ENCODE measurements at places on chromosomes 6 and 20.
A peak's percentile ranks its signal among the peaks of the same experiment; 100 is the strongest.

GRCh38 chr20:32718749-32719348 lies 24.4 kb downstream of the COMMD7 start:
- no peak for DNase-seq

- DNase-seq: no peak
Measured at GRCh38 chr6:150211700-150212511, 69.1 kb downstream of the PPP1R14C start.

GRCh38 chr20:33790566-33790965 lies 20.6 kb upstream of the CHMP4B start:
- no peak for DNase-seq

GRCh38 chr6:149057464-149057840 lies 260.1 kb upstream of the TAB2 start:
- no peak for DNase-seq

GRCh38 chr20:17969278-17969883 lies 563 bp downstream of the MGME1 start:
- no peak for DNase-seq

GRCh38 chr20:48390981-48391380 lies 436.8 kb downstream of the PREX1 start:
- no peak for DNase-seq

DNA sequence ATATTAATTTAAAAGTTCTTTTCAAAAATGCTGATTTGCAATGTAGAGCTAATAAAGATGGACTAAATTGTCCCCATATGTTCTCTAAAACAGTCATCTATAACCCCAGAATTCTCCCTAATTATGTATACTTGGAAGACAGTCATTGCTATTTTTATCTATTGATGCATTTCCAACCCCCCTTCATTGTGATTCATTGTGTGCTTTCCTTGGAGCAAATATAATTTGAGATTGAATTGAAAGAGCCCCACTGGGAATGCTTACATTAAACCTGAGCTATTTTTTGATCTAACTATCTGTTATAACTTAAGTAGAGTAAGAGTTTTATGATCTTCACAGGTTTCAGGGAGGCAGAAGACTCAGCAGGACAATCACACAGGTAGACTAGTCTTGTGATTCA lies 73.7 kb upstream of the PTCHD4 start:
- DNase-seq: no peak

DNA sequence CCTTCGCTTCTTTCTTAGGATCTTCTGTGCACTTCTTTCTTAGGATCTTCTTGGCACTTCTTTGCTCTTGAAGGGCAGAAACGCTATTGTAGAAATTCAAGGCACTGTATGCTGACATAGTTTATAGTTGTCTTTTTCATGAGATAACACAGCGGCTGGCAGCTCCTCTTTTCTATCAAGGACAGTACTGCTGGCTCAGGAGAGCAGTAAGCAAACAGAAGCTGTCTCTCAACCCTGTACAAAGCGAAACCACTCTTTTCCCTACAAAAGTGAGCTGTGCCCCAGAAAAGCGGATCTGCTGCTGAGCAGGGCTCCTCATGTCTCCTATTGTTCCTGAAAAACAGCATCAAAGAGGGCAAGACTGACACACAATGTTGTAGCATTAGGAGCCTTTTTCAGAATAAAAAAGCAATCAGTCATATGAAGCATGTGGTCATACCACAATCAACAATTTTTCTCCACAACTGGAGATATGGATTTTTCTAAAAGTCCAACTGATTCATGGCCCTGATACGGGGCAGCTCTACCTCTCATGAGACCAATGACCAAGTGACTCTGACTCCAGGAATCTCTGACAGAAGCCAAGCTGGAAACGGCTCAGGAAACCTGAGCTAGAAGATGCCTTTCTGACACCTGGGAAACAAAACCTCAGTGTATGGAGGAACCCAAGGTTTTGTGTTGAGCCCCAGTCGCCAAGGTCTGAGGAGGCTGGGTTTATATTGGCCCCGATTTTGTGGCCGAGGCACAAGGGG lies 255.9 kb downstream of the ESR1 start:
- no peak for DNase-seq

DNA sequence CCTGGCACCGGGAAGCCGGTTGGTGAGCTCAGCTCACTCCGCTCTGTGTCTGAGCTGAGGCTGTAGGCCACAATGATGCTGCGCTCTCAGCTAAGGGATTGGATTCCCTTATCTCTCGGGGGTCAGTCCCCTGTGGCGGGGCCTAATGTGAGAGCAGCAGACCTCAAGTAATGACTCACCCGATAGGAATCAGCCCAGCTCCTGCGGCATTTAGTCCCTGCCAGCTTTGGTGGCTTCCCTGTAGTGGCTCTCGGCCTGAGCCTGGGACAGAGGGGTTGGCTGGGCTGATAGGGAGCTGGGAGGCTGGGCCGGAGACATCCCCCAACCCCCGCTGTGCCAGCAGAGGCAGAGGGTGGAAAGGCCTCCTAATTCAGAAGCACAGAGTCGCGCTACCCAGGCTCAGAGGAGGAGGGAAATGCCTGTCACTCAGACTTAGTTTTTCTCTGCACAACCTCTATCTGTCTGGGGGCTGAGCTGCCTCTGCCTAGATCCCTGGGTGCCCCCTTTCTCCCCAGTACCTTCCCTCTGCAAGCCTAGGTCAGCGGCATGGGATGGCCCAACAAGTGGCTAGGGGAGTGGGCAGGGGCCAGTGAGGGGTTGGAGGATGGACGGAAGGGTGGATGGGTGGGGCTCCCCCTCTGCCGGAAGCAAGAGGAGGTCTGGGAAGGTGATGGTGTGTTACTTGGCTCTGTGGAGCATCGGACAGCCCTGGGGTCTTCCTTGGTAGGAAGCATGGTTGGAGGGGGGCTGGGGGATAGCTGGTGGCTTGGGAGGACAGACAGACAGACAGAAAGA lies 92.2 kb downstream of the CDH22 start:
- DNase-seq: peak; percentile 63

DNA sequence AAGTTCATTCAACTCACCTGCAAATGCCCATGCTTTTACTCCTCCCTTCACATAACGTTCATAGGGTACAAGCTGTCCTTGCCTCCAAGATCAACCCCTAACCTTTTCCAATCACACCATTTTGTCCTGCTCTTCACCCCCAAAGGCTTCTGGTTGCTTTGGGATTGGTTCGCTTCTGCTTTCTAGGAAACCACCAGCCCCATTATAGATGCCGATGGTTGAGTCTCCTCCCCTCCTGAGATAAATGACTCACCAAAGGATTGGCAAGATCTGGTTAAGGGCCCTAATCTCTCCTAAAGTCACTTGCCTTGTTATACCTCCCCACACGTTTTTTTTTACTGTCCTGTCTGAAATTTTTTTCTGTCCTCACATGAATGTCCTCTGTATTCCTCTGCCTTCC lies 311.4 kb downstream of the HACE1 start:
- no peak for DNase-seq

DNA sequence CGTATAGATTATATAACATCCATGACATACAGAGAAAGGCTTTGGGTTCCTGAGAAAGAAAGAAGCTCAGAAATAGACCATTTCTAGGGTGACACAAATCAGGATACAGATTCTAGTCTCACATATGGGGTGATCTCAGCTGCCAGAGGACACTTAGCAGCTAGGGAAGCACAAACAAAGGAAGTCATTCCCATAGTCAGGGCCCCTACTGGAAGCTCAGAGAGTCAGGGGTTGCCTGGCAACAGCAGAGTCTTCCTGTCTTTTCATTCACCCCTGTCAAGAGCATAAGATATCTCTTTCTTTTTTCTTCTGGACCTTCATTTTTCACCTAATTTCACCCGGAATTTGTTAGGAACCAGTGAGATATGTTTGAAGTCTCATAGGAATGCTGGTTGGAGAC lies 81.9 kb upstream of the IYD start:
- no peak for DNase-seq

DNA sequence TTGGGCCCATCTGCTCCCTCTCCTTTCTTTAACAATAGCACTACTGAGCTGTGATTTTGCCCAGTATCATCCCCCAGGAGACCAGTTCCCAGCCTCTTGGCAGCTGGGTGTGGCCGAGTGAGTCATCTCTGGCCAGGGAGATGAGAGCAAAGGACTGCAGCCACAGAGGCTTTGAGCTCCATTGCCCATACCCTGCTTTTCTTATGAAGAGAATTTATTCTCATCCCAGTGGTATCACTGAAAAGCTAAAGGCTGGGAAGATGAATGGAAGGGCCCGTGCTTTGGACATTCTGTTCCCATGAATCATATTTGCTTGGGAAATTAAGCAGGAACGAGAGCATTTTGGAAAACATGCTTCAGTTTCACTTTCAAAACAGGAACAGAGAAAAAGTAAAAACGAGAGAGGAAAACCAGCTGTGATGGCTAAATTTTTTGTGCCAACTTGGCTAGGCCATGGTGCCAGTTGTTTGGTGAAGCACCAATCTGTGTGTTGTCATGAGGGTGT lies 14.9 kb downstream of the CST3 start:
- no peak for DNase-seq

DNA sequence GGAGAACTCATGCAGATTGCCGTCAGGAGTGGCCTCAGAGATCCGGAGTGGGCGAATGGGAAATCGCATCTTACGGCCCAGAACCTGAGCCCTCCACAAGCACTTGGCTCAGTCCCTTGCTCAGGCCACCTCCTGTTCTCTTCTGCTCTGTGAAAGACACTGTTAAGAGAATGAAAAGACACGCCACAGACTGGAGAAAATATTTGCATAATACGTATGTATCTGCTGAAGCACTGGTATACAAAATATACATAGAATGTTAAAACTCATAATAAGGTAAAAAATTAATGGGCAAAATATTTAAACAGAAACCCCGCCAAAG lies 838 bp upstream of the POM121L2 start:
- DNase-seq: no peak

GRCh38 chr6:6556738-6557503 lies 31.6 kb upstream of the LY86 start:
- DNase-seq: peak; percentile 71

DNA sequence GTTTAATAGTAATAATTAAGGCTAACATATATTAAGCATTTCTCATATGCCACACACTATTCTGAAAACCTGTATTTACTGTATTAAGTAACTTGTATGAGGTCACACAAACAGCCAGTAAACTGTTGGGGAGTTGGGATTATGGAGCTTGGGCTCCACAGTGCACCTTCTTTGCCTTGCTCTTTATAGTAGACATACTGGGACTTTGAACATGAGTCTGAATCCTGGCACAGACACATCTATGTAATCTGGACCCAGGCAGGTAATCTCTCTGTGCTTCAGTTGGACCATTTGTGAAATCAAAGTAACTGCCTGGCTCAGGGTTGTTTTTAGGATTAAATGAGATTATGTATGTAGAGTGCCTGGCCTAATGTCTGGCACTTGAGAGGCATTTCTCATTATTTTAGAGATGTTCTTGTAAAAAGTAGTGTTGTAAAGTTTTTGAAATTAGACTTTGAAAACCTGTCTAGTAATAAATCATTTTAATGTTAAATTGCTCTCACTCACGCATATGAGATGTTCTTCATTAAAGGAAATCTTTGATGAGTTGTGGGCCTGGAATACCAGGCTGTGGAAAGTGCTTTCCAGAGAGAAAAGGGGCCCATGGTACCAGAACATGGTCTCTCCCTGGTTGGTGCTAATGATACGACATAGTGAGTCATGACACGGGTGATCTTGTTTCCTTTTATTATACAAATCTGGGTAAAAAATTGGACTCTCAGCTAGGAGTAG lies 34.3 kb downstream of the LRRC1 start:
- no peak for DNase-seq

GRCh38 chr20:4151991-4152695 lies 136.8 kb upstream of the RNF24 start:
- no peak for DNase-seq

DNA sequence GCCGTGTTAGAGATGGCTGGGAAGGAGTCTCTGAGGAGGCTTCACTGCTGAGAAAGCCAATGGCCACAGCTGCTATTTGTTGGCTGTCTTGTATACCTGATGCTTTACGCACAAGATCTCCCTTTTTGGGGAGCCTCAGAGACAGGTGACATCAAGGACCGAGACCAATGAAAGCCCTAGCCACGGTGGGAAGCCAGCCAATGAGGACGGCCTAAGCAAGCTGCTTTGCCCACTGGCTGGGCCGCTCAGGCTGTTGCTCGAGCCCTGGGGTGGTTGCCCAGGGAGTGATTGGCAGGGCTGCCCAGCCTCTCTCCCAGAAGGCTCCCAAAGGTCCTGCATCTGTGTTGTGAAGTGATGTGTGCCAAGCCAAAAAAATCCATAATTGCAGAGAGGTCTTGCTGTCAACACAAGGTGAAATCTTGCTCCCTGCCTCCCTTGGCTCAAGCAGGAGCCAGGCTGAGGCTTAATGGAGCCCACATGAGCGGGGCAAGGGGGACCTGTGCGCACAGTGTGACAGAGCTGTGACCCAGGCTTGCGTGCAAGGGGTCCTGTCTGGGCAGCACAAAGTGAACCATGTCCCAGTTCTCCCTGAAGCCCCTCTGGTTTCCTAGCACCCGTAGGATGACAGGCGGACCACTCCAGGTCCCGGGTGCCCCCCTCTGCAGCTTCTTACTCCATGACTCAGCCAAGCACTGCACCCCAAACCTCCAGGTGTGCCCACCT lies 4.3 kb downstream of the MMP24OS start:
- peak; percentile 62 for DNase-seq

DNA sequence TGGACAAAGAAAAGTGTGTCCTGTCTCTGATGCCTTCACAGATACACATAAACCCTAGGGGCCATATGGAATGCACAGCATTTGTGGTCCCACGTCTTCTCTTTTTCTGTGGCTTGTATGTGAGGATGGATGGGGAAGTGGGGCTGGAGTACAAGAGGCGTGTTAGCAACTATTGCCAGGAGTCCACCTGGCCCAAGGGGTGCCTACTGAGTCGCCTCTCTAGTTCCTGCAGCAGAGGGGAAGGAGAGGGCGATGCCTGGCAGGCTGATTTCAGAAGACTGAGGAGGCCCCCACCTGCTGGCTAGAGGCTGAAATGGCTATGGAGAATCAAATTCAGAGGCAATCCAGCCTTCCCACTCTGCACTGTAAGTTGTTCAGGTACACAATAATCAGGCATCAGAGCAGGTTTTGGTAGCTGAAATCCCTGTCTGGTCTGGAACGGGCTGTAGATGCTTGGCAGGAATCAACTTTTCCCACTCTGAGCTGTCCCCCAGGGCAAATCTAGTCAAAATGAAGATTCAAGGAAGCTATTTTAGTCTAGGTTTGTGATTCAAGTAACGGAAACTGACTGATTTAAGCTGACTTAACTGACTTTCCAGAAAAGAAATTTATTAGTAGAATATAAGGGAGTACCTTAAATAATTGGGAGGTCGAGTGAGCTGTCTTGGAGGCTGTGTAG lies 14.9 kb upstream of the PPARD start:
- DNase-seq: peak; percentile 76

Data from WTC11 (cell line).